WERI-Rb-1 (cell line): ENCODE measurements at places on chromosomes 5 and 9.
A peak's percentile ranks its signal among the peaks of the same experiment; 100 is the strongest.

DNA sequence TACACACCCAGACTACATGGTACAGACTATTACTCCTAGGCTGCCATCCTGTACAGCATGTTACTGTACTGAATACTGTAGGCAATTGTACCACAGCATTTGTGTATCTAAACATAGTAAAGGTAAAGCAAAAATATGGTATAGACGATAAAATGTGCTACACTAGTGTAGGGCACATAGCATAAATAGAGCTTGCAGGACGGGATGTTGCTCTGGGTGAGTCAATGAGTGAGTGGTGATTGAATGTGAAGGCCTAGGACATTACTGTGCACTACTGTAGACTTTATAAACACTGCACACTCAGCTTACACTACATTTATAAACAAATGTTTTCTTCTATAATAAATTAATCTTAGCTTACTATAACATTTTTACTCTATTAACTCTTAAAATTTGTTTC, 25.6 kb downstream of the ANKRD55 start:
- DNase-seq, result no peak

DNA sequence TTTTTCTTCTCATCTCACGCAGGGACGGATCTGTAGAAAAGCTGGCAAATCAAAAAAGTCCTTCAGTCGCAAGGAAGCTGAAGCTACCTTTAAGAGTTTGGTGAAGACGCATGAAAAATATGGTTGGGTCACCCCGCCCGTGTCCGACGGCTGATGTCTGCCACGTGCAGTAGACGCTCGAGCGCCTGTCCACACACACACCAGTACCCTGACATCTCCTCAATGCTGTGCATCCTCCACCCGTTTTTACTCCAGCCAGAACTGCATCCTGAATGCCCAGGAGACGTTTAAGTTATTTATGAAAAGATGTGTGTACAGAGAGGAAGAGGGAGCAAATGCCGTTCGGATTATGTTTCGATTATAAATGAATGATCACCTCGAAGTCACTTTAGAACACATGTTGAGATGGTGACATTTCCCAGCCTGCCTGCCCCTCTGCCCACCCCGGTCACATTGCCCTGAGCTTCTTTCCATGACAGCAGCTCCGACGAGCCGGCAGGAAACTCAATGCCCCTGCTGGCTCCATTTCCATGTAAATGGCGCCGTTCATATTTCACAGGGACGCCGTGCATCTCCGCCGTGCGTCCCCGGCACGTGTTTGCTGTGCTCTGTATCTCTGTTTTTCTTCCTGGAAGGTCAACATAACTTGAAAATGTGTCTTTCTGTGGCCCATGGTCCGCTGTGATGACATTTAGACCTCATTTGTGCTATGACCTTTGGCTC, 42.7 kb downstream of the UBE2QL1 start:
- no peak for DNase-seq

- no peak for DNase-seq
Observed at GRCh38 chr5:142020122-142020659, 7.4 kb upstream of the GNPDA1 start.

DNA sequence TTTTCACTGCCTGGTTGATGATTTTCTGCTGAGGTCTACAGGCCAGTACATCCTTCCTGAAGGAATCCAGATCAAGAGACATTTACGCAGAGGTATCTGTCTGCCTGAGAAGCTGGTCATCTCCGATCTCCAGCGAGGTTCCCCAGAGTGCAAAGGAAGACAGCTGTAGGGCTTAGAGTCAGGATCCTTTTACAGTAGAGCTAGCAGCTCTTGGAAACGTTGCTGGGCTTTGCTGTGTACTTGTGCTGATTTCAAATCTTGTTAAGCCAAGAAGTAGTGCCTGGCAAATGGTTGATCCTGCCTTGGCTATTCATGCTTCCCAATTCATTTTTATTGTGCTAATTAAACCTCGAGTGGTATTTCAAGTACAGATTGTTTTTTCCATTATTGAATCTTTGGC, 48.9 kb downstream of the NTRK2 start:
- no peak for DNase-seq

- DNase-seq, result no peak
Observed at GRCh38 chr5:81482595-81482994, 88.7 kb upstream of the ACOT12 start.

GRCh38 chr5:74632947-74633356, 7.6 kb downstream of the ENC1 start:
- no peak for DNase-seq

DNA sequence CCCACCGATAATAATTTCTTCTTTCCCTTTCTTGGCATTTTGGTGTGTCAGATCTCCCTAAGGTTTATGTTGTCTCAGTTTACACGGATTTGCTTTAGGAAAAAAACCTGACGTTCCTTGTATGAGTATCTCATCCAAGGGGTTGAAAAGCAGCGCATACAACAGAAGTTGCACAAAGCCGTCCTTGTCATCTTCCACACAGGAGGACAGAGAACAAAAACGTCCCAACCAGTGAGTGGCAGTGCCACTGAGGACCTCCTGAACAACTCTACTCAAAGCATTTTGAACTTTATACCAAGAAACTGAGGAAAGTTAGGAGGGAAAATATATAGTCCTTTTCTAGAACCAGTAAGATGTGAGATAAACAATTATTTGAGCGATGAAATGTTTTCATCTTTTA, 547.0 kb downstream of the PDE4D start:
- DNase-seq, result no peak

DNA sequence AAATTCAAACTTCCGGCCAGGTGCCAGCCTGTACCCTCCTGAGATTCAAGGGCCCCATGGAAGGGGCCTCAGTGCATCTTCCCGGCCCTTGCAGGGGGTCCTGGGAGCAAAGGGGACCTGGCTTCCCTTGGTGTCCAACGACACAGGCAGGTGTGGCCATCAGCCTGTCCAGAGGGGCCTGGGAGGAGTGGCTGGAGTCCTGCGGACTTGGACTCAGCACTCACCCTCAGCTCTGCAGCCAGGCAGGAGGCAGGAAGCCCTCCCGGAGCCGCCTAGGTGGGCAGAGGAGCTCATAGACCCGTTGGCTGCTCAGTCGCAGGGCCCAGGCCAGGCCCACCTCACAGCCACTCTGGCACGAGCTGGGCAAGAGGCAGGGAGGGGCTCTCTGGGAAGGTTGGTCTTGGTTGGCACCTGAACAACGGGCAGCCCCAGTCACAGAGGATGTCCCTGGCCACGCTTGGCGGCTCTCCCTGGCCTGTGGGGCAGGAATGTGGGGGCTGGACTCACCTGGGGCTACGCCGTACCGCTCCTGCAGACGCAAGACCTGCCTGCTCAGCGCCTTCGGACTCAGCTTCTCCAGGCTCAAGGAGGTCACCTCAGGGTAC, 53.8 kb upstream of the NRARP start:
- DNase-seq, result no peak

DNA sequence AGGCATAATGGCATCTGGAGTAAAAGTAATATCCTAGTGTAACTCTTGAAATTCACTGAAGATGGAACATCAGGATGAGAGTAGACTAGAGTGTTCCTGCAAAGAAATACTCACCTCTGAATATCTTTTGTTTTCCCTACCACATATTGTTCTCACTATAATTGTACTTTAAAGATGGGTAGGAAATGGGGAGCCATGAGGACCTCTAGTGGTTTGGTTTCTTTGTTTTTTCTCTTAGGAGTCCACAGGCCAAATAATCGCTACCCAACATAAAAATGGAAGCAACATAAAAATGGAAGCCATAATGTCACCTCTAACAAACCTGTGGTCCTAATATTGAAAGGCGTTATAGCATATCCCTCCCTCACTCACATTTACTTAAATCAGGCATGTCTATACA, 2375.8 kb downstream of the MAT2B start:
- DNase-seq, result no peak

- no peak for DNase-seq
Observed at GRCh38 chr5:90898326-90899013, 339.9 kb downstream of the ADGRV1 start.

GRCh38 chr9:73219985-73220626, 68.4 kb downstream of the ANXA1 start:
- DNase-seq, result no peak

DNA sequence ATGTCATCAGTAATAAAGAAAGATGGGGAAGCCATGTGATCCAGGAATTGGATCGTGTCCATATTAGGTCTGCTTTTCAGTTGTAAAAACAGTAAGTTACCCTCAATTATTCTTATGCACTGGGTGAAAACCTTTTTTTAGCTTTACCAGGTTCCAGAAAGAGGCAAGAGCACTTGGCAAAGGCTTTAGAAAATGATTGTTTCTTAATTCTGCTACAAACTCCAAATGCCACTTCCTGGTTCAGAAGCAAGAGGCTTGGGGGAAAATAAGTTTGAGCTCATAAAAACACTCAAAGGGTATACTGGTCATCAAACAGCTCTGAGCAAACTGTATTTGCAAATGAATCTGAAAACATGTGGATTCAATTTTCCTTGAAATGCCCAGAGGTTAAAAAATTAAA, 615.6 kb downstream of the EBF1 start:
- DNase-seq, result no peak

GRCh38 chr9:35727676-35728040, 4.3 kb downstream of the TLN1 start:
- DNase-seq, result no peak

DNA sequence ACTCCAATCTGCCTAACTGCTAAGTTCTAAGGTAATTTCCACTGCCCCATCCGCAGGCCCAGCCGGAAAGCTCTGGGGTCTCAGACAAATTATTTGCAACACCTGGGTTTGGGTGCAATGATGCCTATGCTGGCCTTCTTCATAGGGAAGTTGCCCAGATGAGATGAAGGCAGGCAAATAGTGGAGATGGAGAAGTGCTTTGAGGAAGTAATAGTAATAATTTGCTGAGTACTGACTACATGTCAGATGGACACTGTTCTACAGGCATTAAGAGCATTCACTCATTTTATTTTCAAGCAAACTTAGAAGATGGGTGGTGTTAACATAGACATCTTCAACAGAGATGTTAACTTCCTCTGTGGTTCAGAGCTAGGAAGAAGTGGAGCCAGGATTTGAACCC, 3.8 kb downstream of the PCDH12 start:
- DNase-seq, result no peak

DNA sequence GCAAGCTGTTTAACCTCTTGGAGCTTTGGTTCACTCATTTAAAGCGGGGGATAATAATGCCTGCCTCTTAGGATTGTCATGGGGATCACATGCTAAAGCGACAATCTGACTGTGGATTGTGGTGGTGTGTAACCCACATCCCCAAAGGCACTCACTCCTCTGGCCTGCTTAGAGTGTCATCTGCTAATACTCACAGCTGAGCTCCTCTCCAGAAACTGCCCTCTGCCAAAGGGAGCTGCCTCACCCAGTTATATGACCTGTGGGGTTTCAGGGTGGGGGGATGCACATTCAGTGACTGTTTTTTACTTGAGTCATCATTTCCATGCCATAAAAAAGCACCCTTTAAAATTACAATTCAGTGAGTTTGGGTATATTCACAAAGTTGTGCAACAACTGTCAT, 110.0 kb upstream of the SPOCK1 start:
- no peak for DNase-seq

DNA sequence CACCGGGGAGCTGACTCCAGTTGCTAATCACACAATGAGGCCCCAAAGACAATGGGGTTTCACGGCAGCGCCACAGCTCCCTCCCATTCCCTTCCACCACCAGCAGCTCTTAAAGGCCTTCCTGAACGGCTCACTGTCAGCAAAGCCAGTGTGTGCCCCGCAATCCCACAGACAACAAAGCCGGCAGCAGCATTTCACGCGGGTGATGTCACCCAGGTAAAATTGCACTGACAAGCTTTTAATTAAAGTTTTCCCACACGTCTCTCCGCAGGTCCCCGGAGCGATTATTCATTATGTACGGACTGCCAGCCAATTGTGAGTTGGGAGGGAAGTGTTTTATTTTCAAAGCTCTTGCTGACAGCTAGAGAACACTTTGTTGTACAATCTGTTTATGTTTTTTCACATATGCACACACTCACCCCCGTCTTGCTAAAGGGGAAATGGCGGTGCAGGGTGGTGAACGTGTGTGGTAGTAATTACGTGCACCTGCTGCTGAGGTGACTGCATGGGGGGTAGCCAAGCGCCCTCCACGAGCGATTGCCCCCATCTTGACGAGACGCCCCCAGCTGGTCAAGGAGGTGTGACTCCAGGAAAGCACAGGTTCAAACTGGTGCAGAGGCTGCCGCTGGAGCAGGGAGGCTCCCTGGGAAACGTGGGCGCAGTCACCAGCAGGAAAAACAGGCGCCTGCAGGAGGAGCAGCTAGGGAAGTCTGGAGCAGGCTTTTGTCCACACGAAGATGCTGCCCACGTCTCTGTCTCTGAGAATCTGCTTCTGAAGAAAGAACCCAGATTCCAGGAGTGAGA, 65.0 kb downstream of the IRX2 start:
- no peak for DNase-seq

DNA sequence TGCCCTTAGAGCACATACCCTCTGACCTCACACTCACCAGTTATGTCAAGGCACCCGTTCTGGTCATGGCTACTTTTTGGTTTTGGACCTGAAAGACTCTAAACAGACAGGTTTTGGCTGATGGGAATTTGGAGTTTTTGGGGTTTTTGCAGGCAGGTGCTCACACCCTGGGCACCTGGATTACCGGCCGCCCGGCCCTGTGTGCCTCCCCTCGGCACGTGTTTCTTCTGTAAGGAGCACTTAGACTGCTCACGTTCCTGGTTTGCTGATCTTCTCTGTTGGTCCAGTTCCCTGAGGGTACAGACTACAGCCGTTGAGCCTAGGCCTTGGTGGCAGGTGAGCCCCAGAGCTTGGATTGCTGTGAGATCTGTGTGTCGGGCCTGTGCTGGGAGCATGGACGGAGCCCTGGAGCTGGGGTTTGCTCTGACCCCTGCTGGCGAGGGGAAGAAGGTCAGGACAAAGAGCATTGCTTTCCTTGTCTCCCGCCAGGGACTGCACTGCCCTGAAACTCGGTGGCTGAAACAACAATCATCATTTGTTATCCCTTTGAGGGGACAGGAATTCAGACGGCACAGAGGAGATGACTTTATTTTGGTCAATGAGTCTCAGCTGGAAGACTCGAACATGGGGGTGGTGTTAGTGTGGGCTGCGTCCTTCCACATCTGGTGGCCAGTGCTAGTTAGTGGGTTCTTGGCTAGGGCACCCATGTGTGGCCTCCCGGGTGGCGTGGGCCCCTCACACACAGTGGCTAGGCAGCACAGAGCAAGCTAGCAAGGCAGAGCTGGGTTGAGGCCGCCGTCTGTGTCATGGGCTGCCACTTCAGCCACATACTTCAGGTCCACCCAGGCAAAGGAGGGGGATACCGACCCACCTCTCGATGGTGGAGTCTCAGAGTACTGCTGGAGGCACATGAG, 76.4 kb downstream of the EHMT1 start:
- DNase-seq, result peak; percentile 74

GRCh38 chr5:155274484-155274883, 260.9 kb downstream of the KIF4B start:
- no peak for DNase-seq

- DNase-seq, result no peak
Observed at GRCh38 chr5:34599471-34600117, 56.5 kb upstream of the RAI14 start.

GRCh38 chr9:19030899-19031298, 2.1 kb downstream of the SAXO1 start:
- no peak for DNase-seq

GRCh38 chr9:83396813-83397212, 141.4 kb downstream of the FRMD3 start:
- no peak for DNase-seq
